Iris pigment epithelial cell (primary cell): ENCODE measurements at places on chromosomes 6 and 20.

DNA sequence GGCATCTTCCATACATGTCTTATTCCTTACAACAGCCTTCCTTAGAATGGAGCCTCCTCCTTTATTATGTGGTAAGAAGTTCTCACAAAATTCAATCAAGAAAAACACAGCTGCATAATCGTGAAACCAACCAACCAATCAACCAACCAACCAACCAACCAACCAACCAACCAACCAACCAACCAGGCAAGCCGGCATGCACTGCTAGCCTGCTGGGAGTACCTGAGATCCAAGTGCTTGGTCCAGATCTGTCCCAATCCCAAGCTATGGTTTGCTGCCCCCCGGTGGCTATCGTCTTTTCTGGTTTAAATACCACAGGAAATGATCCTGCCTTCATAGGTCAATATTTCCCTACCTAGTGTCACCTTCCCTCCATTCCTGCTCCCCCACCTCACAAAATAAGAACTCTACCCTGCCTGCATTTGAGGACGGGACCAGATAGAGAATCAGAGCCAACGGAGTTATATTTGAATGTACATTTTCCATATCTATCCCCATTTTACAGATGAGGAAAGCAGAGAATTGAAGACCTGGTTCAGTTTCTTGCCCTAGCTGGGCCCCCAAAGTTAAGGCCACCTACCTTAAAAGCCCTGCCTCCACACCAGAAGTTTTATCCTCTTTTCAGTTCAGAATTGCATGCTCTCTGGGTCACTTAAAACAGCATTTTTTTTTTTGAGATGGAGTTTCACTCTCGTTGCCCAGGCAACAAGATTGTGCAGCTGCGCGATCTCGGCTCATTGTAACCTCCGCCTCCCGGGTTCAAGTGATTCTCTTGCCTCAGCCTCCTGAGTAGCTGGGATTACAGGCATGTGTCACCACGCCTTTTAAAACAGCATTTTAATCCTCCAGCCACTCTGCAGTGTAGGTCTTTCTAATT, 27.1 kb downstream of the RAB44 start:
- peak; percentile 65 for DNase-seq

DNA sequence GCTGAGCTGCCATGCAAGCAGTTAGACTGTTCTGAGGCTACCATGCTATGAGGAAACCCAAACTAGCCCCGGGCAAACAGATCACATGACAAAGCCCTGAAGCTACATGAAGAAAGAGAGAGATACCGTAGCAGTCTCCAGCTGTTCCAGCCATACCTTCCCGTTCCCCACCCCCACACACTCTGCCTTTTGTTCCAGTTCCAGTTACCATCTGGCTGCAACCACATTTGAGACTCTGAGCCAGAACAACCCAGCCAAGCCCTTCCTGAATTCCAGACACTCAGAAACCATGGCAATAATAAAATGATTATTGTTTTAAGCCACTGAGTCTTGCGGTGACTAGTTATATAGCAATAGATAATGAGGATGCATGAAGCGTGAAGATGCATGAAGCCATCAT, 28.3 kb downstream of the RIN2 start:
- peak; percentile 88 for DNase-seq

DNA sequence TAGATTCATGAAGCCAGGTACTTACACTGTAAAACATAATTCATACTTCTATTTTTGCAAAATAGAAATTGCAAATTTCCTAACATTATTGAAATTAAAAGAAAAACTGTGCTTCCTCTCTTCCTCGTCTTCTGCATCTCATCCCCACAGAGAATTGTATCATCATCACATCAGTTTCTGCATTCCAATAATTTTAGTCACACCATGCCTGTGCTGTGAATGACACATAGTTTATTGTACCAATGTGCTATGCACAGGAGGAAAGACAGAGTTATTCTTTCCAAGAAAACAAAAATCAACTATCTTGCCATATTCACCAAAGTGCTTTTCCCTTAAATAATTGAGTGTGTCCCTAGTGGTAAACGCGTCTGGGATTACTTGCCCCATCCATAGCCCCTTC, 38.1 kb upstream of the FAM135A start:
- peak; percentile 69 for DNase-seq

- DNase-seq, result peak; percentile 98
These were observed at the start of gene COX7A2 for GRCh38 chr6:75243333-75244062. COX7A2 (minus strand) TSS chr6:75243801; CDS start chr6:75243734, 67 bp downstream.

GRCh38 chr20:15060265-15061060, 723.1 kb upstream of the FLRT3 start:
- no peak for DNase-seq

- DNase-seq, result no peak
These were observed 529.6 kb upstream of the FLRT3 start for GRCh38 chr20:14866841-14867514.

DNA sequence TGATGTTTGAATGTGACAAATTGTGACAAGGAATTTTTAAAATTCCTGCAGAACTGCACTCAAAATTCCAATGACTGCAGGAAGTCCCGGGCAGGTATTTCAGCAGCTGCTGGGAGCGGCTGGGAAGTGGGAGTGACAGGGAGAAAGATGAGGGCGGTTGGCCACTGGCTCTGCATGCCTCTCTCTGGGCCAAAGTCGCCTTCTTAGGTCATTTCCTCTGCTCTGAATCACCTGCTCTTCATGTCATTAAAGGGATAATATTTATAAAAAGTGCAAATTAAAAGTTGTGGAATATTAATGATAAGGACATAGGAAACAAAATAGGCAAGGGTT, 43.9 kb downstream of the RAMACL start:
- DNase-seq, result no peak

GRCh38 chr20:36091561-36092397, 62.8 kb upstream of the EPB41L1 start:
- no peak for DNase-seq

- no peak for DNase-seq
These were observed 24.2 kb downstream of the KLHL31 start for GRCh38 chr6:53641348-53641747.

GRCh38 chr6:147108259-147108910, 95.8 kb upstream of the STXBP5 start:
- no peak for DNase-seq

GRCh38 chr6:170462366-170463020, 90.6 kb downstream of the PSMB1 start:
- DNase-seq, result no peak

DNA sequence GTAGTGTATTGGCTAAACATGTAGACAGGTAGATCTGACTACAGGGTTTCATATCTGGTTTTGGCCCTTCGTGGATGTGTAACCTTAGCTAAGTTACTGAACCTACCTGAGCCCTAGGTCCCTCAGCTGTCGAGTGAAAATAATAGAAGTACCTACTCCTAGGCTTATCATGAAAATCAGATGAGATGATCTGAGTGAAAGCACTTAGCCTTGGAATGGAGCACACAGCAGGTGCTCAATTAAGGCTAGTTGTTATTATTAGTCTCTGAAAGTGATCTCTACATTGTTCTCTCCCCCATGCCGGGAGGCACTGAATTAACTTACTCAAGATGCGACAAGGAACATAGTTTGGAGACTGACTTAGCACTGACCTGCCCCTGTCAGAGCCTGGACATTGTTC, 174.7 kb upstream of the ZNF217 start:
- no peak for DNase-seq

- no peak for DNase-seq
These were observed 31.1 kb upstream of the SSTR4 start for GRCh38 chr20:23003881-23004460.

- DNase-seq, result no peak
These were observed 3.7 kb downstream of the SAYSD1 start for GRCh38 chr6:39111280-39111679.

GRCh38 chr6:101413773-101414172, 20.3 kb downstream of the GRIK2 start:
- no peak for DNase-seq

DNA sequence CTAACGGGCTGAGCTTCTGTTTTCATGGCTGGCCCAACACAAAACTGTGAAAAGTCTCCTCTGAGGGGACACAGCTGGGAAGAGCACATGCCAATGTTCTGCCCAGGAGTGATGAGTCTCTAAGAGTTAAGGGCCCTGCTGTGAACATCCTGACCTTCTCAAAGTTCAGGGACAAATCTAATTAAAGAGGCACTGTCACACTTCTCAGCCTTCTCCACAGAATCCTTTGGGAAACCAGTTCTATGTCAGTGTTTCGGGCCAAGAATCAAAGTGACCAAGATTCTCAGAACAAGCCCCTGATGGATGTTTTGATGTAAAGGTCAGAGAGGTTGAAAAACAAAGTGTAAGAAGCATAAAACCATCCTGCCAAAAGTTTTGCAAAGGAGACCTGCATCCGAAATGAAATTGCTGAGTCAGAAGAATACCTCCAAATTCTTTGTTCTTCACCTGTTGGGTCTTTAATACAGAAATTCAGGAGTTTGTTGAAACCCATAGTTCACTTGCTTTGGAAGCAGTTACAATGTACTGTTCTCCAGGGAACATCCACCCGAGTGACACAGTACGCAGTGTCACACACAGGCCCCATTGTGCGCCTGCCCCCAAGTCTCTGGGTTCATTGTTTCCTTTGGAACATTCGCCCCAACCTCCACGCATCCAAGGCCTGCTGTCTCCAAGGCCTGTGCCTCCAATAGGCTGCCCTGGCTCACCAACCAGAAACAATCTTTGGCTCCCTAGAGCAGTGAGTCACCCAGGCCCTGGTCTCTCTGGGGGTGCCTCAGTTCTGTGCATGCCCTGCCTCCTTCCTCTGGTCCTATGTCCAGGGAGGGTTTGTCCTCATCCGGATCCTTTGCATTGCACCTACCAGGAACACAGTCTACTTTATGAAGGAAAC, 65.5 kb upstream of the QKI start:
- DNase-seq, result peak; percentile 18

- no peak for DNase-seq
These were observed 229.4 kb upstream of the RSPO3 start for GRCh38 chr6:126888727-126889725.

GRCh38 chr6:158707821-158708195, 58.0 kb downstream of the SYTL3 start:
- peak; percentile 29 for DNase-seq

- DNase-seq, result peak; percentile 56
These were observed 82.2 kb downstream of the MYO6 start for GRCh38 chr6:75830959-75831885.

GRCh38 chr6:9610620-9611415, 804.1 kb downstream of the TFAP2A start:
- no peak for DNase-seq

- no peak for DNase-seq
These were observed 1.2 kb upstream of the TSPYL1 start for GRCh38 chr6:116280933-116281316.

DNA sequence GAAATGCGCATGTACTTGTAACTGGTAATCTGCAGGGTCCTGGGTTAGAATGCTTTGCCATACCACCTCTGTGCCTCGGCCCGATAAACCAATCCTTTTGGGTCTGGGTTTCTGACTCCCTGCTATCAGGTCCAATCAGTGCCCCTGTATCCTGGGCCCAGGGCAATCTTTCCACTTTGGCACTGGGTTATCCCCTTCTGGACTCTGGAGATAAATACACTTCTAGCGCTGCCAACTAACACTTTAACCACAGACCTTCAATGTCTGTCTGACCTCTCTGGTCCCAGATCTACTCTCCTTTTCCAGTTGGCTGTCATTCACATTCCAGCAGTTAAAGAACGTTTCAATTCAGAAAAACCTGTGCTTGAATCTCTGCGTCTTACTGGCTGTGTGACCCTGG, 55.3 kb downstream of the DNAAF9 start:
- no peak for DNase-seq

DNA sequence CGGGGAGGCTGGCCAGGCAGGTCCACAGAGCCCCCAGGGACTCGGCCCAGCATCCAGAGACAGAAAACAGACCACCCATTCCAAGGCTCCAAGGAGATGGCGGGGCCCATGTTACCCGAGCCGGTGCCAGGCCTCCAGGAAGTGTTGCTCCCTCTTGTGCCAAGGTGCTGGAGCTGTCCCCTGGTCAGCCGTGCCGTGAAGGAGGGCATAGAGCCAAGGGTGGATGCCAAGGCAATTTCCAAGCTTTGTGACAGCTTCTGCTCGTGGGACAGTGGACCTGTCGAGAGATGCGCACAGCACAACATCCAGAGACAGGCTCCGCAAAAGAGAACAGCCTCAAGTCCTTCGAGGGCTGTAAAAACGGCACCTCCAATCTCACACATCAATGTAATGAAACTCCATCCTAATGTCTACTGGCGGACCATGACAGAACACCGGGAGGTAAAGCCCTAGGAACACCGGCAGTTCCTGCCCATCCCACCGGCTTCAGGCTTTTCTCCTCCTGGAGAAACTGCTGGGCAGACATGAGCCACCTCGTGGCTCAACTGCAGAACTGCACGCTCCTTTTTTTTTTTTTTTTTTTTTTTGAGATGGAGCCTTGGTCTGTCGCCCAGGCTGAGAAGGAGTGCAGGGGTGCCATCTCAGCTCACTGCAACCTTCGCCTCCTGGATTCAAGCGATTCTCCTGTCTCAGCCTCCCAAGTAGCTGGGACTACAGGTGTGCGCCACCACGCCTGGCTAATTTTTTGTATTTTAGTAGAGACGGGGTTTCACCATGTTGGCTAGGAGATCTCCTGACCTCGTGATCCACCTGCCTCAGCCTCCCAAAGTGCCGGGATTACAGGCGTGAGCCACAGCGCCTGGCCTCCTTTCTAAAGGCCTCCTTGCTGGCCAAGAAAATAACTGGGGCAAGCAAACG, 30.9 kb upstream of the AVP start:
- peak; percentile 37 for DNase-seq

DNA sequence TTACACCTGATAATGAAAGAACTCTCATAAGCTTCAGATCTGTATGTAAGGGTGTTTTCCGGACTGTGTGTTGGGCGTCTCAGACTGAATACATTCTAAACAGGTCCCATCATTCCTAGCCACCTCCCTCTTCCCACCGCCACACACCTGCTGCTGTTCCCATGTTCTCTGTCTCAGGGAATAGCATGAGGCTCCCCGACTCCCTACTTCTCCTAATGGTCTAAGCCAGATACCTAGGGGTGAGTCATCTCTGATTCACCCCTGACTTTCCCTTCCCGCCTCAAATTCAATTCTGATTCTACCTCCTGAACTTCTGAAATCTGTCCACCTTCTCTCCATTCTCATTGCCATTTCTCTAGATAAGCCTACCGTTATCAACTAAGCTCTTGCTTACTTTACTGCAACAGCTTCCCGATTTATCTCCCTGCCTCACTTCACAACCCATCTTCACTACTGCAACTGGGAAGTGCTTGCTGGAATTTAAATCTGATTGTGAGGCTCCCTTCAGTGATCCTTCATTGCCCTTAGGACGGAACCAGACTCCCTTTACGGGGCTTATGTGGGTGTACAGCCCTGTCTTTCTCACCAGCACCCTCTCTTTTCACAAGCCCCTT, 1.6 kb downstream of the TMEM14A start:
- DNase-seq, result peak; percentile 31
